AG10803 (cell line): ENCODE measurements at places on chromosomes 2 and 18.
A peak's percentile ranks its signal among the peaks of the same experiment; 100 is the strongest.

- DNase-seq = peak; percentile 56
Measured at GRCh38 chr2:10305254-10305635, 2.5 kb downstream of the HPCAL1 start.

GRCh38 chr18:79864006-79864725, 66.4 kb downstream of the KCNG2 start:
- no peak for DNase-seq

DNA sequence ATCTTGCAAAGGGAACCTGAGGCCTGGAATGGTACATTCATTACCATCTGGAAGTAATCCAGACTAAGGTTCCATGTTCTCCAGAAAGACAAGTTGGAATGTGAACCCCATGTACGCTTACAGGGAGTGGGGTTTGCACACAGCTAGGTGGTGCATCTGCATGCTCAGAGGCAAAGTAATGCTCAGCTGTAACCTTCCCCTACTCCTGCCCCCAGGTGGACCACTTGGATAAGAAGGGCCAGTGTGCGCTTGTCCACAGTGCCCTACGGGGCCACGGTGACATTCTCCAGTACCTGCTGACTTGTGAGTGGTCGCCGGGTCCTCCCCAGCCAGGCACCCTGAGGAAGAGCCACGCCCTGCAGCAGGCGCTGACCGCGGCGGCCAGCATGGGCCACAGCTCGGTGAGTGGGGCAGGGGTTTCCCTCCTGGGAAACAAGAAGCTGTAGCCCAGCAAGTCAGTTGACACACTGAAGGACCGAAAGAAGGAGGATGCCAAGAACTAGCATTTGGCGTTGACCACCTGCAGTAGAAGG, 90.0 kb downstream of the WDSUB1 start:
- no peak for DNase-seq

GRCh38 chr2:228747483-228747882, 523.6 kb downstream of the PID1 start:
- no peak for DNase-seq

- no peak for DNase-seq
Measured at GRCh38 chr2:136215449-136215848, 97.5 kb upstream of the CXCR4 start.

- DNase-seq = no peak
Measured at GRCh38 chr2:30505500-30506180, 58.6 kb downstream of the LCLAT1 start.
